HCEC 1CT (cell line): ENCODE measurements at places on chromosomes 1 and 21.

GRCh38 chr1:157844089-157844830, 2.7 kb upstream of the CD5L start:
- no peak for DNase-seq

DNA sequence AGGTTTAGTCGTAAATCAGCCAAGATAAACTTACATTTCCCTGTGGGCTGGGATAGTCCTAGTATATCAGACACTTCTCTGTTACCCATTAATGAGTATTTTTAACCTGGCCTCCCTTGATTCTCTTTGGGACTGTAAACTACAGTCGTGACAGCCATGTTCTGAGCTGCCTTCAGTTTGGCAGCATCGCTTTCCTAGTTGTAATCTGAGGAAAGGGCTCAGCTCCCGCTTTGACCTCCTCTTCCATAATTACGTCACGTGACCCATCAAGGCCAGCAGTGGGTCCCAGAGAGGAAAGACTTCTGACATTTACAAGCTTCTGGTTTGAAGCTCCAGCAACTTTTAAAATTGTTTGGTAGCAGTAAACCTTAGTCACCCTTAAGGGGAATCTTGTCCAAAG, 34.6 kb upstream of the MTR start:
- no peak for DNase-seq

DNA sequence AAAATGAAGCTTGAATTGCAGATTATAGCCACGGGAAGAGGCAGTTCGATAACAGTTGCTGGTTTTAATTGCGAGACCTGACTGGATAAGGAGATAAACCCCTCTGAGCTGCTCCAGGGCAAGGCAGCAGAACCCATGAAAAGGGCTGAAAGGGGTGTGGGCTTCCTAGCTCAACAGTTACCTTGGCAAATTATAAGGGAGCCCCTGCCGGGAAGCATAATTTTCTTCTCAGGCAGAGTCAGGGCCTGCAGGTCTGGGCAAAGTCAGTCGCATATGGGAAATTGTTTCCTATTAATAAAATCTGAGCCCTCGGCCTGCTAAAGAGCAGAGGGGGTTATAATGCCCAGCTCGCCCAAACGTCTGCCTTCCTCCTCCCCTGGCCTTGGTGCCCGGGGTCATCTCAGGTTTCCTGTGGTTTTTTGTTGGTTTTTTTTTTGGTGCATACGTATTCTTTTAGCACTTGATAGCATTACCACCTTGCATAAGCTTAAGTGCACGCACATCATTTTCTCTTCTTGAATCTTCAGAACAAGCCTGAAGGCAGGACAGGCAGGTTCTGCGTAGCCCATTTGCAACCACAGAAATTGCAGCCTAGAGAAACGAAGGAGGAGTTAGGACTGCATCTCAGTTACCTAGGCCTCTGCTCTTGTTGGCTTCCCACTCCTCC, 33.9 kb upstream of the SELENON start:
- no peak for DNase-seq

GRCh38 chr1:37748565-37748964, 16.4 kb downstream of the EPHA10 start:
- no peak for DNase-seq

- DNase-seq = no peak
Observed at GRCh38 chr1:202681736-202682420, 28.4 kb downstream of the SYT2 start.

DNA sequence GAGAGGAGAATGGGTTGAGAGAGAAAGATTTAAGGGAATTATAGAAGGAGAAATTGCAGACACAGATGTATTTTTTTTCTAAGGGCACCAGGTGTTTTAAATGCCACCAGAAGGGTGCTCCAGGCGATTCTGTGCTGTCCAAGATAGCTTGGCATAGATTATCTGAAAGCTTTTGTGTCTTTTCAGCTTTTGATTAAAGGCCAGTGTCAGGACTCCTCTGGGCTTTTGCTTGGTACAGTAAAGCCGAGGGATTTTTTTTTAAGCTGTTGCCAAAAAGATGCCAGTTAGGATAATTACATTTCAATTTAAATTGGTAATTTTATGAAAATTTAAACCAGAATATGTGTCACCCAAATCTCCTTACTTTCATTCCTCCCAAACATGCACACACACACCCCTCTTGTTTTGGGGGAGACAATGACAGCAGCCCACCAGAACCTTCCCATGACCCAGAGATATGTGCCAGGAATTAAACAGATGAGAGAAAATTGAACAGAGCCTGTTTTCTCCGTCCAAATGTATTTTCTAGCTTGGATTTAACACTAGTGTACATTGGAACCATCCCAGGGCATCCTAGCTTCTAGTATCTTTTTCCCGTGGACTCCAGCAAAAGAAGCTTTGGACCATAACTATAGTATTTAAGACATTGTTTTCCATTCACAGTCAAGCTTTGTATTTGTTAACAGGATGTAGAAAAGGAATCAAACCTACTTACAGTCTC, 670.7 kb upstream of the CXADR start:
- DNase-seq = no peak

GRCh38 chr1:19644681-19645410, 735 bp downstream of the NBL1 start:
- DNase-seq = peak; percentile 59

DNA sequence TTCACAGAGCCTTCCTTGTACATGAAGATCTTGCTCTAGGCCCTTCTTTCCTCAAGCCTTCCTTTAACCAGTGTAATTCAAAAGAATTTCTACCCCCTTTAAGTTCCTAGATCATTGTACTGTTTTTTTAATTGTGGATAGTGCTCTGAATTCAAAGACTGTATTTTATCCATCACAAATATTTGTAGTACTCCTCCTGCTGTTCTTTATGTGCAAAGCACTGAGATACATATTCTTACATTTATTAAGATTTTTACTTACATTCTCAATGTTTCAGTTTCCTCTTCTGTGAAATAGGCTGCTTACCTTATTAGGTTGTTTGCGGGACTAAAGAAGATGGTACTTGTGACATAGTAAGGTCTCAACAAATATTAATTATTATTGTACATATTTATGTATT, 168.8 kb upstream of the PDE4B start:
- DNase-seq = no peak

DNA sequence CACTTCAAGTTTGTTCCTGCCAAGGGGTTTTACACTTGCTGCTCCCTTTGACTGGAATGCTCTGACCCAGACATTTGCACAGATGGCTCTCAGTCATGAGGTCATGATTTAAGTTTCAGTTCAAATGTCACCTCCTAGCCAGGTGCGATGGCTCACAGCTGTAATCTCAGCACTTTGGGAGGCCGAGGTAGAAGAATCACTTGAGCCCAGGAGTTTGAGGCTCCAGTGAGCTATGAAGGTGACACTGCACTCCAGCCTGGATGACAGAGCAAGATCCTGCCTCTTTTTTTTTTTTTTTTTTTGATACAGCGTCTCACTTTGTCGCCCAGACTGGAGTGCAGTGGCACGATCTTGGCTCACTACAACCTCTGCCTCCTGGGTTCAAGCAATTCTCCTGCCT, 4.5 kb upstream of the ZMYM4 start:
- no peak for DNase-seq

- peak; percentile 21 for DNase-seq
Observed at GRCh38 chr21:26739189-26739588, 106.0 kb downstream of the ADAMTS1 start.

- DNase-seq = peak; percentile 73
Observed at GRCh38 chr1:170664828-170665612, 1.1 kb downstream of the PRRX1 start.

DNA sequence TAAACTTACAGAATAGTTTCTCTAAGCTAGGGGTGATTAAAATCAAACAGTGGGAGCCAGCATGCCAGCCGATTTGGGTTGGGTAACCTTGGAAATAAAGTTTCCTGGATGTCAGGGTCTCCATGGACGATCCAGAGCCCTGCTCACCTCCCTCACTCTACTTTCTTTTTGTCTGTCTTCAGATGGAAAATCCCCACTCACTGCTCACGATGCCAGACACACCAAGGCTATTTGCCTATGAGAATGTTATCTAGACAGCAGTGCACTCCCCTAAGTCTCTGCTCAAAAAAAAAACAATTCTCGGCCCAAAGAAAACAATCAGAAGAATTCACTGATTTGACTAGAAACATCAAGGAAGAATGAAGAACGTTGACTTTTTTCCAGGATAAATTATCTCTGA, 13.9 kb downstream of the SLAMF7 start:
- DNase-seq = no peak
